ENCODE measurements at places on chromosomes 7 and 10.

- no peak for DNase-seq
Measured at GRCh38 chr10:69457771-69458237, 6.5 kb downstream of the TSPAN15 start.

DNA sequence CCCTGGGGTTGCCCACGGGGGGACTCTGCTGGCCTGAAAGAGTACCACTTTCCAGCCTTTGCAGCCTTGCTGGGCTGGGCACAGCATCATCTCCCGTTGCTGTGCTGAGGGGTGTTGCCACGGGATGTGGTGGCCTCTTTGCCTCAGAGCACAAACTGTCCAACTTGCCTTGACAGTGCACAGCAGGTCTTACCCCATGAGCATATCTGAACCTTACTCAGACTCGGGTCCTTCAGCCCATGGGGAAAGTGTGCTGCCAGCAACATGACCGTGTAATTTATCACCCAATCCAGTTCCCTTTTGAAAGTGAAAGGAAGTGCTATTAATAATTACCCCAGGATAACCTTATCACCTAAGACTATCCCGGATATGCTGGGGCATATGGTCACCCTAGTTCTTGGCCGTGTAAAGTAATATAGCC lies 46.8 kb downstream of the TBXAS1 start:
- no peak for DNase-seq

DNA sequence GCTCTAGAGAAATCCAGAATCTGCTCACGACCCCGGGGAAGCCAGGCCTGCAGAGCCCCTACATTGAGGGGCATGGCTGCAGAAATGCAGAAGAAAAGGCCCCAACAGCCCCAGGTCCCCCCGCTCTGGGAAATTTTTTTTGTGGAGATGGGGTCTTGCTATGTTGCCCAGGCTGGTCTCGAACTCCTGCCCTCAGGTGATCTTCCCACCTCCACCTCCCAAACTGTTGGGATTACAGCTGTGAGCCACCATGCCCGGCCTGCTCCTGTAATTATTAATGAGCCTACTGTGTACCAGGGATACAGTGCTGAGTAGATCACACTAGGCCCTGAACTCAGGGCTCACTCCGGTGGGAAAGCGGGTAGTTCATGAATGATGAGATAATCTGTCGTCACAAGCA lies 29.9 kb downstream of the TNRC18 start:
- no peak for DNase-seq

DNA sequence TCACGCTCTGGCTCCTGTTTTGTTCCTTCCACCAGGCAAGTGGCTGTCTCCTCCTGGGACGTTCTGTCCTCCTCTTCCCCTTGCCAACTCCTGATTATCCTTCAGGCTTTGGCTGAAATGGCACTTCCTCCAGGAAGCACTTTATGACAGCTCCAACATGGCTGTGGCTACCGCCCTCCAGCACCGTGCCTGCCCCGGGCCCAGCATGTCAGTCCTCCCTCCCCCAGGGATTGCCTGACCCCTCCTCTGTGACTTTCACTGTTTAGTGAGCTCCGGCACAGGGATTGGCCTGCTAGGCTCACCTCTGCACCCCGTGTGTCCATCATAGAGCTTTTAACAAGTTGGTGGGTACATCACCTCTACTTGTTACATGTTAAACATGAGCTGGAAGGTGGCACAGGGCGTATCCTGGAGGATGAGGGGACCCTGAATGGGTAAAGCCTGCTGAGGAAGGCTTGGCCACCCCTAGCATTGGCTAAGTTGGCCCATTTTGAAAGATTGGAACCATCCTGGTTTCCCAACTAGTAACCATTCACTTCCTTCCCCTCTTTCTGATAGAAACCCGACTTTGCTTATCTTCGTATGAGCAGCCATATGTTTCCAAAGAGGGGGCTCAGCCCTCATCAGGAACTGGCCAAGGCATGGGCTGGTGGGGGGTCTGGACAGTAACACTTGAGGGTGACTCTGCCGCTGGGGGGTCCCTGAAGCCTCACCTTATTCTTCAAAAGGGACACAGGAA lies 10.5 kb upstream of the ADAMTS14 start:
- no peak for DNase-seq

DNA sequence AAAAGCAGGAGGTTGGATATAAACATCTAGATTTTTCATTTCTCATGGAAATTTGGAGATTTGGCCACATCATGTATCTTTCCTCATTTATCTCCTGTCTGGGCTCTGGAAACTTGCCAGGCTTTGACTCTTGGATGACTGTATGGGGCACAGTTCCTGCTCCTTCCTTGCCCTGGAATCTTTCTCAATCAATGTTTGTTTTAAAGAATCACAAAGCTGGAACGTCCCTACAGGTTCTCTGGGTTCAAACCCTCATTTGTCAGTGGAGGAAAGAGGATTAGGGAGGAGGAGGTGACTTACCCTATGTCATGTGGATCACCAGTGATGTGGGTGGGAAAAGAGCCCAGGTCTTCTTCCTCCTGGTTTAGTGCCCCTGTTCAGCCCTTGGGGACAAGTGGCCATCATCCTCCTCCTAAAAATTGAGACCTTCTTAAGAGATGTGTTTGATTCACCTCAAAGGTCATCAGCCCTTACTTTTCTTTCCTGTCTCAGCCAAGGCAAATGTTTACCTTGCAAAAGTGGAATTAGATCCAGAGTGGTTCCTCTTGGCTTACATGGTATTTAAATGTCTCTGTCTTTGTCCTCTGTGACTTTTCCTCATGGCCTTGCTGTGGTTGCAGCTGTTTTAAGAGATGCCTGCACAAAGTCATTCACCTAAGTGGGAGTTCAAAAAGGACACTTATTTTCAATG lies 38.8 kb upstream of the PDZD8 start:
- DNase-seq, result no peak

GRCh38 chr7:115462301-115463015 lies 540.6 kb downstream of the MDFIC start:
- DNase-seq, result no peak

DNA sequence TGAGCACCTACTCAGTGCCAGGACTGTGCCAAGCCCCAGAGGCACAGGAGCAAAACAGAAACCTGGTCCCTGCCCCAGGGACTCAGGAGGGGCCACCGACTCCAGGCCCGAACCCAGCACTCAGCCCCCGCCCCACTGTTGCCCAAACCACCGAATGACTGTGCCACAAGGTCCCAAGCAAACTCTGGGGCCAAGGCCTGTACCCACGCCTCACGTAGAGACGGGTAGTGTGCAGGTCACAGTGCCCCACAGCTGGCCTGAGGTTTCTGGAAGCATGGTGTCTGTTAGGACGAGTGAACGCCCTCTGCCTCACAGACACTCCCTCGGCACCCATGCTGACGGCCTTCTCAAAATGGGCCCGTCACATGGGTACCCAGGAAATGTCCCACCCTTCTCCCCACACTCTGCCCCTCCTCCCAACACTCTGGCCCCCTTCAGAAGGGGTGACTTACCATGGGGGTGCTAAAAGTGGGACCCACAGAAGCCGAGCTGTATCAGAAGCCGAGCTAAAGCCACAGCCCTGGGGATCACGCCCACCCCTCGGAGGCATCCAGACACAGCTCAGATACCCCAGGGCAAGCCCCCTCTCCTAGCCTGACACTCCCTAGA lies 44.2 kb downstream of the CTBP2 start:
- no peak for DNase-seq

DNA sequence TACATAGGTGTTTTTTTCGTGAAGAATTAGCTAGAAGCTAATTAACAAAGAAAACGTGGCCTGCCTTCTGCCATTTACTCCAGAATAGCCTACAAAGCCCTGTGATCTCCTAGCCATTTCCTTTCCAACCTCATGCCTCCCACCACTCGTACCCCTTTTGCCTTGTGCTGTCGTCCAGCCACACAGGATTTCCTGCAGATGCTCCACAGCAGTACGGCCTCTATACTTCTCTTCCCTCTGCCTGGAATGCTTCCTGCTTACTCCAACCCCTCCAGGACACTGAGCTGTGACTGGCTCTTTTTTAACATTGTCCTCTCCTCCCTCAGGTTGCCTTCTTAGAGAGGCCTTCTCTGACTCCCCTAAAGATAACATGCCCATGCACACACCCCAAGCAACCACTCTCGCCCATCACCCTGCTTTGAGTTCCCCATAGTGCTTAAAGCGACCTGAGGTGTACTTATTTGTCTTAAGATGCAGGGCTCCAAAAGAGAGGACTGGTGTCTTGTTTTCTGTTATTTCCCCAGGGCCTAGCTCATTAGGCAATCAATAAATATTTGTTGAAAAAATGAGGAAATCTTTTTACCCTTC lies 32.7 kb downstream of the STK17A start:
- no peak for DNase-seq

GRCh38 chr7:108077709-108078108 lies 52.5 kb downstream of the LAMB4 start:
- DNase-seq, result no peak

GRCh38 chr7:108442039-108442568 lies 14.1 kb downstream of the NRCAM start:
- no peak for DNase-seq

- DNase-seq, result no peak
Measured at GRCh38 chr10:60446851-60447250, 57.2 kb upstream of the ANK3 start.

DNA sequence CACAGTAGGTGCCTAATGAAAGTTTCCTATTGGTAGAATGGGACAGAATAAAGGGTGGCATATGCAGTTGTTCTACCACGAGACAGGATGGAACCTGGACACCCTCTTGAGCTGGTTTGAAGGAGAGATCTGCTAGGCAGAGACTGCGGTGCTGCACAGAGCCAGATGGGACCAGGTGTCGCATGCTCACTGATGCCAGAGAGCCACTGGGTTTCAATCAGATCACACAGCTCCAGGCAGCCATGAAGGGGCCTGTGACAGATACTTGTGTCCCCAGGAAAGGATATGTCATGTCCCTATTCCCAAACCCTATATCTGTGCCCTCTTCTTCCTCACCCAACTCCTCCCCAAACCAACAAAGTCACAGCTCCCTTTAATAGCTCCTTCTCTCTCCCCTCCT lies 235.7 kb downstream of the PRPF18 start:
- DNase-seq, result no peak

DNA sequence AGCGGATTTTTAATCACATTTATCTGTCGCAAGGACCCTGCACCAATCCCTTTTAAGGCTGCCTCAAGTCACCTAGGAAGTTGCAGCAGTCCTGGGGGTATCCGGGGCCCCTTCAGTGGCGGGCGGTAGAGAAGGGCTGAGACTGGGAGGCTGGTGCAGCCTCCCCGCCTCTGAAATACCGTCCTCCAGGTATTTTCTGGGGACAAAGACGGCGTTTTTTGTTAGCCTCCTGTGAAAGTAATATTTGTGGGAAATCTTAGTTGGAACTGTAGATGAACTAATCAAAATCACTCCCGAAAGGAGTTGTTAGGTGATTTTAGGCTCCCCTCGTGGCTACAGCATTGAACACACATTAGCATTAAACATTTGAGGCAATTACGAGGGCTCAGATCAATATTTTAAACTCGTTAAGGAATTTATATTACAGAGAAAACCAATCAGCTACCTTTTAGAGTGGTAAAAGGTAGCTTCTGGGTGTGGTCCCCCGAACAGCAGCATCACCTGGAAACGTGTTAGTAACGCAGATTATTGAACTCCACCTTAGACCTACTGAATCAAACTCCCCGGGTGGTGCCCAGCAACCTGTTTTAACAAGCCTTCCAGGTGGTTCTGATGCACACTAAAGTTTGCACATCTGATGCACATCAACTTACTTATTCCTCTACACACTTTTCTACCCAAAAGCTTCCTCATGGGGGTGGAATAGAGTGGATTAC lies 530 bp upstream of the ANXA7 start:
- no peak for DNase-seq

GRCh38 chr7:4207011-4207410 lies 475.1 kb upstream of the FOXK1 start:
- DNase-seq, result no peak

- no peak for DNase-seq
Measured at GRCh38 chr10:126104767-126105166, 208.4 kb downstream of the FANK1 start.

GRCh38 chr7:20954711-20955619 lies 168.3 kb upstream of the SP8 start:
- no peak for DNase-seq

DNA sequence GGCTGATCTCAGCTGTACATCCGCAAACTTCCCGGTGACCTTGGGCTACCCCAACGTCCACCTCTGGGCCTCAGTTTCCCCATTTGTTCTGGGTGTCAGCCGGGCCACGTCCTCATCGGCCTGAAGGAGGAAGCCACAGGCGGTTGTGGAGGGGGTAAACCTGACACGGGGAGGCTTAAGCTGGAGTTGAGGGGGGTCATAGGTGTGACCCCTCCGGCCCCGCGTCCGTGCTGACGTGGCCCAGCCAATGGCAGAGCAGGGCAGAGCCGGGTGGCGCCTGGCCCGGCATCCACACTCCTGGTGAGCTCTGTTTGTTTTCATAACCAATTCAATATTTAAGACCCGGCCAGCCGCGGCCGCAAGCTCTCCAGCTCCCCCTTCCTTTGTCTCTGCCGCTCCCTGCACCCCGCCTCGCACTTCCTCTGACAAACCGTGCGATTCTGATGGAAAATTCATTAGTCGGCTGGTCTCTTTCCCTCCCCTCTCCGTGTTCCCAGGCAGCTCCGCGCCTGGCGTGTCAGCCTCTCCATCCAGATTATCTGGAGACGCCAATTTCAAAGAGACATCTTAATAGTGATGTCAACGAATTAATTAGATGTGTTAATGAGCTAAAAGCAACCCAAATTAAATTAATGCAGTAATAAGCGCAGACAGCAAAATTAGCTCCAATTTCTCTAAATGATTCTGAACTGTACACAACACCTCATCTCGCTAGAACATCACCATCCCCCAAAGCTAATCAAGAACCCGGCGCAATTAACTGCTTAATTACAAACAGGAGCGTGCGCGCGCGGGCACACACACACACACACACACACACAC lies 55.4 kb downstream of the MICALL2 start:
- no peak for DNase-seq

DNA sequence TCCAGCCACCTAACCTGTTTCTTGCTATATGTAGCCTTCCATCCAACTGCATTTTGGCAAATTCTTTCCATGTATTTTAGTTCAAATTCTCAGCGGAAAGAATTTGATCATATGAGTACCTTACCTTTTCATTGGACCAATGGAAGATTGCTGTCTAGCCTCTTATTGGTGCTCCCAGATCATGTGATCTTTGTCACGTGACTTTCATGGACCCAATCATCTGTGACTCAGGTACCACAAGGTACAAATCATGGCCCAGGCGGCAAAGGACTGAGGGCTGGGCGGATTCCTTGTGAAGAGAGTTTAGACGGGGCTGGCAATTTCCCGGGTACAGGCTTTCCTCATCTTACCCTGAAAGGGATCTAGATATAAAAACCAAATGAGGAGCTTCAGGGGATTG lies 85.9 kb upstream of the TBX20 start:
- DNase-seq, result no peak

DNA sequence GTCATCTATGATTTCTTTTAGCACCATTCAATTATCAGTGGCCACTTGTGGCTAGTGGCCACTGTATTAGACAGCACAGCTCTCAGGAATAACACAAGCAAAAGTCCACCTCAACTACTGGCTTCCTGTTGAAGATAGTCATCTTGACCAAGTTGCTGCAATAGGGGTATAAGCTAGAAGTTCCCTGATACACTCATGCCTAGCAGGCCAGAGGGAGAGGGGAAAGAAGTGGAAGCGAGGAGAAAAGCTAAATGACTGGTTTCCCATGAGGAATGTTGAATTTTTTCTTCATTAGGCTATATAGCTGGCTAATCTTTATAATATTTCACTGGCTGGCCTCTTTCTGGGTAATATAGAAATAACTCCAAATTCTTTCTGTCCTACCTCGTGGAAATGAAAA lies 327.5 kb upstream of the MEOX2 start:
- DNase-seq, result no peak
